ENCODE measurements at places on chromosomes 5 and 9.

- DNase-seq, result peak; percentile 81
These were observed 43.1 kb downstream of the POLR1E start for GRCh38 chr9:37528652-37529471.

GRCh38 chr5:174436750-174437149 is 287.6 kb upstream of the MSX2 start:
- DNase-seq, result no peak

DNA sequence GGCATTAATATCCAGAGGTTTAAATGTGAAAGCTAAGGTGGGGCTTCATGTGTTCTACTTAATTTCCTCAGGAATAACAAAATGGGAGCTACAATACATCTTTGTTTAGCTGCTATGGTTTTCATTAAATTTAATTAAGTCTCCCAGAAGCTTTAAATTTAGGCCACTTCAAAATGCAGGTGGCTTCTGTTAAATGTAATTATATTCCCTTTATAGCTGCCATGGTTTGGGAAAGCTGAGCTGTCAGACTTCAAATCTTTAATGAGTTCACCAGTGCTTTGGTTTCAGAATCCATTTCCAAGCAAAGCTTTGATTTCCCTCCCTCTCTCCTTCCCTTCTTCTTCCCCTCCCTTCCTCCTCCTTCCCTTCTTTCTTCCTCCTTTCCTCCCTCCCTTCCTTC is 58.4 kb upstream of the FAM170A start:
- no peak for DNase-seq

DNA sequence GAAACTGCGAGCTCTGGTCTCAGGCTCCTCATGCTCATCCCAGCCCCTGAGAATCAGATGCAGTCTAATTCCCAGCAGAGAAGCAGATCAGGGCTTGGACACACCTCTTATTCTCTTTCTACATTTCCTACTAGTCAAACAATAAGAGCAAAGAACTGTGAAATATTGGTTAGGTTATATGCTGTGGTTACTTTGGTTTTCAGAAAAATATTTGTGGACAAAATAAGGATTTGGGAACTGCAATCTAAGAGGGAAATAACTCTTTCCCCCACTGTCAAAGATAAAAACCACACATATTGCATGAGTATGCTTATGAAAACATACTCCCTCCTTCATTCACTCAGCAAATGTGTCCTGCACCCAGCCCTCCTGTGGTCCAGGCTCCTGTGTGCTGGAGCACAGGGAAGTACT is 164.5 kb upstream of the S1PR3 start:
- no peak for DNase-seq

GRCh38 chr9:90953200-90953599 is 151.6 kb downstream of the SYK start:
- DNase-seq, result no peak

- DNase-seq, result no peak
These were observed 5.8 kb upstream of the RAB14 start for GRCh38 chr9:121207371-121207940.

- no peak for DNase-seq
These were observed 8.5 kb upstream of the CRB2 start for GRCh38 chr9:123347289-123348060.

- DNase-seq, result no peak
These were observed 492.2 kb downstream of the NR2F1-AS1 start for GRCh38 chr5:93088592-93089389.

- no peak for DNase-seq
These were observed 5.2 kb upstream of the UHRF2 start for GRCh38 chr9:6407778-6408177.

DNA sequence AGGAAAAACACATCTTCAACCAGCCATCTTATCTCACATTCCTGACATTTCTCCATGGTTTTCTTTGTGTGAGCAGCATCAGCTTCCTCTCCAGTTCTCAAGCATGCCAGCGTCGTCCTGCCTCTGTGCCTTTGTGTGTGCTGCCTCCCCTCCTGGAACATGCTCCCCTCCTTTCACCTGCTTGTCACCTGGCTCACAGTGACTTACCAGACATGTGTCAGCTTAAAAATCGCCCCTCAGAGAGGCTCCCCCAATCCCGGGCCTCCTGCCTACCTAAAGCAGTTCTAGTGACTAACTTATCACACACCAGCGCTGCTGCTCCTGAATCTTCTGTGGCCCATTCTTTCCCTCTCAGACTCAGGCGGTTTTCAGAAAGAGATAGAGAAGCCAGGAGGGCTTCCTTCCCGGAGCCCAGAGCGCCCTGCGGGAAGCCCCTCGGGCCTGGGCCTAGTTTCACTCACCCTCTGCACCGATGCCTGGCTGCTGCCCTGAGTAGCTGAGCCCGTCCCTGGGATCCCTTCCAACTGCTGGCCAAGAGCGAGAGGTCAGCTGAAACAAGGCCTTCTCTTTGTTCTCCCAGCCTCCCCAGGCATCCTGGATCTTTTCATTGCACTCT is 51.1 kb upstream of the MVB12B start:
- DNase-seq, result no peak

DNA sequence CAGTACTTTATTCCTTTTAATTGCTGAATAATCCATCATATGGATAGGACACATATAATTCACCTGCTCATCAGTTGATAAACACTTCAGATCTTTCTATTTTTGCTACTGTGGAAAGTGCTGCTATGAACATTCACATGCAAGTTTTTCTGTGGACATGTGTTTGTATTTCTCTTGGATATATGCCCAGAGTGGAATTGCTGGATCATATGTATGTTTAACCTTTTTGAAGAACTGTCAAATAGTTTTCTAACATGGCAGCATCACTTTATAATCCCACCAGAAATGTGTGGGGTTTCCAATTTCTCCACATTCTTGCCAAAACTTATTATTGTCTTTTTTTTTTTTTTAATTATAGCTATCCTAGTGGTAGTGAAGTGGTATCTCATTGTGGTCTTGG is 15.1 kb downstream of the CARTPT start:
- DNase-seq, result no peak

GRCh38 chr9:116202219-116202912 is 48.8 kb downstream of the PAPPA start:
- DNase-seq, result no peak

- DNase-seq, result no peak
These were observed 468.5 kb downstream of the CDH9 start for GRCh38 chr5:26569929-26570258.

DNA sequence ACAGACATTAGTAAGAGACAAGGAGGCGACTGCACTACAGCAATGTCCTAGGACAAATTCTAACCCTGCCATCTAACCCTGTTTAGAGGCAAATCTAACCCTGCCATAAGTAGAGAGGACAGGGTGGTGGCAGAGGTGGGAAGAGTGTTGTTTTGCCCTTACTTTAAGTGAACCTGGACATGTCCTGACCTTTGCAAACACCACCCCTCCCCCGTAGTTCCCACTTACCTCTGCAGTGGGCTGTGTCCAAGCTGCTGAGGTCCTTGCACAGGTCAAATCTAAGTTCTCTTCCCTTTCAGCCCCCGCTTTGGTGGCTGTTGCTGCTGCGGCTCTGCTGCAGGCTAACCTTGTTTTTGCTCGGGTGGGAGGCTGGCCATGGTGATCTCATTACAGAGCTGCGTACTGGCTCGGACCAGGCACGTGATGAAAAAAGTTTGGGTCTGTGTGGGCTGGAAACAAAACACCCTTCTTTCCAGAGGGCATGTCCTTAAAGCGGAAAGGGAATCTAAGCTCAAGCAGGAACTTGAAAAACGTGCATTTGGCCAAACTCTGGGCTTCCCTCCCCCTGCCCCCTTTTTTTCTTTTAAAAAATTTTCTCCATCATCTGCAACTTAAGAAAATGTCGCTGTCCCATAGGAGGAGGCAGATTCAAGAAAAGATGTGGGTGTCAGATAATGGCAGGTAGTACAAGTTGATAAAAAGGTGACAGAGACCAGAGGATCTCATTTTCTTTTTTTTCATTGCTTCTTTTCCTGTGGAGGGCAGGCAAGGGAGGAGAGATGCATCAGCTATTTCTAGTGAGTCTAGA is at the start of gene FAXDC2:
TSS of gene FAXDC2 (minus strand) at position 349 of the 808 bp plus-strand sequence. CDS start 12,425 bp downstream, outside the sequence.
- DNase-seq, result no peak

GRCh38 chr9:114626415-114627020 is 15.4 kb downstream of the TMEM268 start:
- DNase-seq, result no peak

GRCh38 chr9:114386886-114387679 is 699 bp downstream of the AKNA start:
- no peak for DNase-seq

DNA sequence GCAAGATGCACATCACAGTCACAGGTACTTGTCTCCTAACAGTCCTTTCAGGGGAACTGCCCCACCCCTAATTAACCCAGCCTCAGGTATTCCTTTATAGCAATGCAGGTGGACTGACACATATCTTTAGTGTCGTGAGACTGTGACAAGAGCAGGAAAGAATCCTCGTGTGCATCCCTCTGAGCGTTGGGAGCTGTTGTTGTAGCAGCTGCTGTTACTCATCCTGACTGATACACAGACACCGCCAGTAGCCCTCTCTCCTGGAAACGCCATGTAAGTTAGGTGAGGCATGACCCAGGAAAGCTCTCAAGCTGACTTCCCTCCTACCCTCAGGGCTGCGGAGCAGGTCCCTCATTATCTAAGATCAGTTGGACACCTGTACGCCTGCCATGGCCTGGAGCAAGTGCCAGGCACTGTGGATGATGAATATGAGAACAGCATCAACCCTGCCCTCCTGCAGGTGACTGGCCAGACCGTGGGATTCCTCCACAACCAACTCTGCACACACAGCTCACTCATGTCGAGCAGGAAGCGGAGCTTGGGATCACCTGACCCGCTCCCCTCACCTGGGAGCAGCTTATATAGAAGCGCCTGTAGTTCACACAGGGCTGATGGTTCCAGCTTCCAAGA is 10.2 kb upstream of the LCN15 start:
- no peak for DNase-seq

- no peak for DNase-seq
These were observed 50.1 kb downstream of the COL27A1 start for GRCh38 chr9:114205171-114206015.

- no peak for DNase-seq
These were observed 142.6 kb upstream of the ST8SIA4 start for GRCh38 chr5:101045689-101046088.

- peak; percentile 36 for DNase-seq
These were observed 1.3 kb downstream of the SMAD5 start for GRCh38 chr5:136133922-136134379.

DNA sequence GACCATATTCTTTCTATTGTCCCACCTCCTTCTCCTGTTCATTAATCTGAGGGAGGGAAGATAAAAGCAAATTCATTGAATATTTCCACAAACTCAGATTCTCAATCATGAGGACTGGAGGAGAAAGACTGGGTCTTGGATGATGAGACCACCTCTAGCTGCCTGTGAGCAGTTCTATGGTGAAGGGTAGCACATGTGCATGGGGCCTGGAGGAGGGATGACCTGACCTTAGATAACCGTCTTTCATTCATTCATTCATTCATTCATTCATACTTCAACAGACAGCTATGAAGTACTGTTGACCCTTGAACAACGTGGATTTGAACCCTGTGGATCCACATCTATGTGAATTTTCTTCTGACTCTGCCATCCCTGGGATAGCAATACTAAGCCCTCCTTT is 68.4 kb downstream of the MED10 start:
- DNase-seq, result no peak

GRCh38 chr5:3619579-3619978 is 23.9 kb downstream of the IRX1 start:
- no peak for DNase-seq

GRCh38 chr5:154647114-154647760 is 107.9 kb upstream of the LARP1 start:
- DNase-seq, result peak; percentile 99

GRCh38 chr5:138938526-138938925 is 63.4 kb upstream of the LRRTM2 start:
- DNase-seq, result no peak

Data from DMS53 (cell line).